Kidney epithelial cell (primary cell): ENCODE measurements at places on chromosomes 7 and 10.

DNA sequence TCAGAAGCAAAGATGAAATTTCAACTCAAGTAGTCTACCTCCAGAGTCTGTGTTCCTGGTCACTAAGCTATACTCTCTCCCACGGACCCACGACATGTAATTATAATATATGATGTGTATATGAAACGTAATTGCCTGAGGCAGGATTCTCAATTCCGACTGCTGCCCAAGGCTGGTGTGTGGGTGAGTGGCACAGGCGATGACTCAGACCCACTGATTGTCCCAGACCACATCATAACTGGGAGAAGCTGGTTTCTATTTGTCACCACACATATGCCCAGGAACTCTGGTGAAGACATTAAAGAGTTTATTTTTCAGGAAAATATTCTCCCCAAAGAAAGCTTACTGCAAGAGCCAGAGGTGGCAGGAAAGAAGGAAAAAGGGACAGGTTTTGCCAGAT is 219.3 kb downstream of the JAZF1 start:
- DNase-seq = peak; percentile 31

DNA sequence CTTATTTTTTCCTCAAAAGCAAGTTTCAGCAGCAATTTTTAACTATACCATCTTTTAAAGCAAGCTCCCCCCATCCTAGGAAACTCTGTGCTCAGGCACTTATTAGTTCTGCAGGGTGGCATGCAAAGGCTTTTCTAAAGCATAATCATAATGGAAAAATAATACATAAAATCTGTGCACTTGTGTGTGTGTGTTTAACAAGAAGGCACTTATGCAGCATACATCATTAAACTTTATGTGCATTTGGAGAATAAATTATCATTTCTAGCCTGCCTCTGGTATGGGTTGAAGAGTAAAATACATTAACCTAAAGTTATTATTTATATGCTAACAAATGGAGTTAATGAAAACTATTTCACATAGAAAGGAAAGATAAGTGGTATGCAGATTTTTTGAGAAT is 5.6 kb upstream of the RASSF4 start:
- DNase-seq = no peak

DNA sequence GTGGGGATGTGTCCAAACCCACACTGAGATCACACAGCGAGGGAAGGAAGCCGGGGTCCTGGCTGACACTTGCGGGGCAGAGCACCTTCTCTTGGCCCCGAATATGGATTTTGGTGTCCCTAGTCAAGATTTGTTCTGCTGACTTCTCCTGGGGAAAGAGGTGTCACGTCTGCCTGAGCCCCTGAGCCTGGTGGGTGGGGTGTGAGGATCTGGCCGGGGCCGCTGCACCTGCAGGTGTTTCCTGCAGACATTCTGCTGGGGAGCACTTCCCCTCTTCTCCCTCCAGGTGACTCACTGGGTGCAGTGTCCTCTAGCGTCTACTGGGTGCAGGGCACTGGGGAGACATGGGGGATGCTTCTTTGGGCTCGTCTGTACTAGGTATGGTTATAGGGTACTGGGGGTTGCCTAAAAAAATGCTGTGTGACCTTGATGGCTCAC is 99.2 kb downstream of the GRK5 start:
- DNase-seq = no peak

DNA sequence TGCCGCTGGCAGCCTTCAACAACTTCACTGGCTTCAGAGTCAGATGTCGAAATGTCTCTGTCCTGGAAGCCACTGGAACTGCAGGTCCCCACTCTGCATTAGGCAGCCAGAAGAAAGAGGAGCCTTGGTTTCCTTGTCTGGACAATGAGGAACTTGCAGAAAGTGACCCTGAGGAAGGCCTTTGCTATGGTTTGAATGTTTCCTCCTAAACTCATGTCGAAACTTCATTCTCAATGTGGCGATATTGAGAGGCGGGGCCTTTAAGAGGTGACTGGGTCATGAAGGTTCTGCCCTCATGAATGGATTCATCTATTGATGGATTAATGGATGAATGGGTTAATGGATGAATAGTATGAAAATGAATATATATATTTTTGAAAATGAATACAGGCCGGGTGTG is 61.6 kb upstream of the GPR26 start:
- no peak for DNase-seq

- no peak for DNase-seq
Observed at GRCh38 chr10:47115322-47115721, 184.7 kb upstream of the GDF10 start.

- no peak for DNase-seq
Observed at GRCh38 chr10:102004376-102004775, 51.6 kb downstream of the ARMH3 start.

DNA sequence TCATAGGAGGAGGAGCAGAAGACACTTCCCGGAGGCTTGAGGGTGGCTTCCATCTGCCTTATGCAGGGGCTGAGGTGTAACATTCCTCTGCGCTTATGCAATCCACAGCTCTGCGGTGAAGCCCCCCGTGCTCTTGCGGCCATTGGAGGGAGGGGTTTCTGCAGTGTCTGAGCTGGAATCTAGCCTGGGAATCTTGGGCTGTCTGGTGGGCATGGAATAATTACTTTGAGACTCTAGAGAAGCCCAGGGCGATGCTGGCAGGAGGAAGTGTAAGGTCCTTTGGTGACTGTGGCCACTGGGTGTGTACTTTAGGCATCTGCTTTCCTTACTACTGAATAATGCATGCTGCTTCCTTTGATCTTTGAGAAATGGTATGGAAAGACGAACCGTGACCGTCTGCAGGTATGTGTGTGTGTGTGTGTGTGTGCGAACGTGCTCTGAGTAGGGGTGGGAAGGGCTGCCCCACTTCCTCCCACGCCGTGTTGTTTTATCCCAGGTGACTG is 181.0 kb downstream of the PRPF18 start:
- peak; percentile 42 for DNase-seq

DNA sequence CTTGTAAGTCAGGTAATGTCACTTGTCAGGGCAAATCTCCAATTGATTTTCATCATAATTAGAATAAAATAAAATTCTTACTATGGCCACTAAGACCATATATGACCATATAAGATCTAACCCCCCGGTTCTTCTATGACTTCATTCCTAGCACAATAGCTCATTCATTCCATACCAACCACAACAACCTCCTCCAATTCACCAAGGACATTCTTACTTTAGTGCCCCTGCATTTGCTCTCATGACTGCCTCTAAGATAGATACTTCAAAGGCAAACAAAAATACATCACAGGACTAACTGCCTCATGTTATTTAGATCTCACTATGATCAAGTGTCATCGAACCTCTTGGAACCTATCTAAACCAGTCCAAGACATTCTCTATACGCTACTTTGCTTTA is 90.8 kb downstream of the SNX13 start:
- DNase-seq = peak; percentile 37

GRCh38 chr7:20562461-20562860 is 53.0 kb upstream of the ABCB5 start:
- DNase-seq = no peak

- DNase-seq = no peak
Observed at GRCh38 chr10:120437541-120437940, 19.5 kb upstream of the PLPP4 start.

DNA sequence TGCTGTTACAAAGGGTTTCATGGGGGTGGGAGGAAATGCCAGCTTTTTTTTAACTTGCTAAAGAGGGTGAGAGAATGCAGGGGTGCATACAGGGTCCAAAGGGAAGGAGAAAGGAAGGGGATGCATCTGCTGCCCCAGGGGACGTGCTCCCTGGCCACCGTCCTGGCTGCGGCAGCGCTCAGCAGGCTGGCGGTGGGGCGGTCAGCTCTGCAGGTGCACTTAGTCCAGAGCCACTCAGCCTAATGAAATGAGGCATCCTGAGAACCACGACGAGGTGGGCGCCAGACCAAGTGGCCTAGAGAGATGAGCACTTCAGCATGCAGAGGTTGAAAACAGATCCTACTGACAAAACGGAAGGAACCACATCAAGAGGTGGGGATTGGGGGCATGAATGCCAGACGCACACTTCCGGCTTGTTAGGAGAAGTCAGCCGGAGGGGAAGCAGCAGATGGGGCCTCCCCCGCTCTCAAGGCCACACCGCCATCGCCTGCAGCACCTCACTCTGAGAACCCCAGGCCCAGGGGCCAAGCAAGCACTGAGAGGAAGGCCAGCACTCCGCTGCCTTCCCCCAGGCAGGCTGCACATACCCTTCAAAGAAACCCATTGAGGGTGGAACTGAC is 94.5 kb downstream of the MAD1L1 start:
- DNase-seq = no peak

DNA sequence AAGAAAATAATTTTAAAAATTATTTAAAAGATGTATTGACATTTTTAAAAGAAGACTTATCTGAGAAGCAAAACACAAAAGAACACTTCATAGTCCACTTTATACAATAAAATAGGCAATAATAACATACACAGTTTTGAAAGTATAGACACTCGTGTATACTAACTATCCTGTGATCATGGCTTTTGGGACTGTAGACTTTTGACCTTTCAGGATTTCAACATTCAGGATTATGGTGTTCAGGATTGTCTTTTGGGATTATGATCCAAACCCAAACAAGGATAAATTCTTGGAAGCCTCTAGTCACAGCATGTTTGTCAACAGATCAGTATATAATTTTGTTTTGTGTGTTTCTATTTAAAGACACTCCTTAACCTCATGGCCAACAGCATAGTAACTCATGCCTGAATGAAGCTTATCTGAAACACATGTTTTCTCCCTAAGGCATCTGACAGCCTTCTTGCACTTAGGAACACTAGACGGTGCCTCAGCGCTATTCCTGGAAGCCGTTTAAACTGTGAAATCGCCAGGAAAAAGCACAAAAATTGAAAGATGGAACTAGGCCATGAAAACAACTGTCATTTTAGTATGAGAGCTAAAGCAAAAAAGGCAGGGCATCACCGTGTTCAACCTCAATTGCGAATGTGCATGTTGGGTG is 29.9 kb downstream of the GSAP start:
- no peak for DNase-seq

GRCh38 chr7:30990673-30991170 is 27.0 kb downstream of the GHRHR start:
- DNase-seq = no peak

DNA sequence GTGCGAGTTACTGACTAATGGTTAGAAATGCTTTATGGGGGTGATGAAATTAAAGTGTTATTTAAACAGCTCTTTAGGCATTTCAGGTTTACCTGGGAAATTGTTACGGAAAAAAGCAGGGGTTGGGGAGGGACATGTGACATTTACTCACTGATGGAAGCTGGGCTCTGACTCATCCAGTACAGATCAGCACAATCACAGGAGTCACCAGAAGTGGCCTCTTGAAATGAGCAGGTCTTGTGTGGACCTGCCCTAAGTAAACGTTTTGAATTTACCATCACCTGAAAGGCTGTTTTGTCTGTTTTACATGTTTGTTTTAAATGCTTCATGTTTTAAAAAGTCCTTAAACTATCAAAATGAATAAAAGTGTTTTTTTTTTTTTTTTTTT is 2.3 kb downstream of the GLRX3 start:
- peak; percentile 72 for DNase-seq

- DNase-seq = no peak
Observed at GRCh38 chr7:83588602-83589240, 60.2 kb downstream of the SEMA3E start.

- DNase-seq = peak; percentile 25
Observed at GRCh38 chr7:142385491-142386340, 127.9 kb upstream of the PRSS58 start.

- DNase-seq = no peak
Observed at GRCh38 chr7:138665249-138665648, 35.9 kb downstream of the SVOPL start.

DNA sequence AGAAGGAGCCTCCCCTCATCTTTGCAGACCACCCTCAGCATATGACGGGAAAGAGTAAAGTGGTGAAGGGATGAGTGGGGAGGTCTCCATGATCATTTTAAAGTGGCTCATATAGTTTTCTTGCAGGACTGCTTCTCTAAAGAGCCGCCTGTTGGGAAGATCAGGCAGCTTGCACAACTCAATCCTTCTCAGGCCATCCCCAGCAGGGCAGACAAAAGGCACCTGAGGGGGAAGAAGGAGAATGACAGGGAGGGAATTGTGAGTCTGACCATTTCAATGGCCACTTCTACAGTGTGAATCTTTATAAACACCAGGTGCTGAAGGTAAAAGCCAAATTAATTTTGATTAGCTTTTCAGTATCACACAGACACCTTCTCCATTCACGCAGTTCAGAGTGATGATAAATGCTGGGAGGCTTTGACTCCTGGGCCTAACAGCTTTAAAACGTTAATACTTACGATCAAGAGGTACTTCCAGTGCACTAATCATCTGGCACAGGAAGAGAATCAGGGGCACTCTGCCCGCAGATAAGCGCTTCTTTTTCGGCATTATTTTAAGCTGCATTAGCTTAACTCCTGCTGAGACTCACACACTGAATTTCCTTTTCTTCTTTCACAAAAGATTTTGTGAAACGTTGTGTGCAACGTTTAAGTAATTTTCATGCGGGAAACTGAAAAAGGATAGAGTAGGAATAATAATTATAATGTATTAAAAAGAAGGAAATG is 109.5 kb upstream of the LAMB4 start:
- no peak for DNase-seq

GRCh38 chr10:29144126-29144525 is 144.7 kb upstream of the LYZL1 start:
- DNase-seq = no peak

GRCh38 chr10:84944187-84944586 is 615.8 kb downstream of the CCSER2 start:
- no peak for DNase-seq

DNA sequence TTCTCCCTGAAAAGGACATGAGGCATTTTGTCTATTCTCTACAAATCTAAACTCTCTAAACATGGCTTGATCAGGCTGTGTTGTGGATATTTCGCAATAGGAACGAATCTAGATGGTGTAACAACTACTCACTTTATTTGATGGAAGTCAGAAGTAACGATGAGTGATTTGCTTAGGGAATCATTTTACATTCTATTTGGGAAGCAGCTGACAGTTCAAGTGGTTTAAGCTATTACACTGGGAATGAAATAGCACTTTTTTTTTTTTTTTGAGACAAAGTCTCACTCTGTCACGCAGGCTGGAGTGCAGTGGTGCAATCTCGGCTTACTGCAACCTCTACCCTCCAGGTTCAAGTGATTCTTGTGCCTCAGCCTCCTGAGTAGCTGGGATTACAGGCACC is 44.1 kb downstream of the NPY start:
- no peak for DNase-seq

- no peak for DNase-seq
Observed at GRCh38 chr10:46319389-46319788, 32.6 kb downstream of the ANTXRL start.
